Stimulated activated CD4-positive, alpha-beta T cell treated with anti-CD3 and anti-CD28 coated beads, Interleukin-1b, Interleukin-23, amount 100 ng/mL, for 1 hour (primary cell): ENCODE measurements at places on chromosomes 6 and 20.

GRCh38 chr6:117729613-117730012 lies 54.3 kb downstream of the NUS1 start:
- no peak for DNase-seq

GRCh38 chr20:48294196-48294595 lies 508.9 kb upstream of the SULF2 start:
- DNase-seq: no peak

DNA sequence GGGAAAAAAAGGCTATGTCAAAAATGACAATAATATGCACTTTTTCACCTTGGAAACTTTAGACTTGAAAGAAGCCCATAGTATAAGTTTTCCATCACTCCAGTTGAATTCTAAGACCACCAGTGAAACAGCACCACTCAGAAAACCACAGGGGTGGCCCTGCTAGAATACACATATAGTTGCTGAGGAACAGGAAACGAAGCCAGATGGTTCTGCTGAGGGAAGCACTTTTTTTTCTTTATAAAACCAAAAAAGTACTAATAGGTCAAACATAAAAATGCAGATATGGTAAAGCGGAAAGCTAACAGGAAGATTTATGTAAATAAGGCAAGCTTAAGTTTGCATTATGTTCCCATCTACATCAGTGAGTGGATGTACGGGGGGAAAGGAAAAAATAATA lies 303.9 kb downstream of the FOXC1 start:
- no peak for DNase-seq

DNA sequence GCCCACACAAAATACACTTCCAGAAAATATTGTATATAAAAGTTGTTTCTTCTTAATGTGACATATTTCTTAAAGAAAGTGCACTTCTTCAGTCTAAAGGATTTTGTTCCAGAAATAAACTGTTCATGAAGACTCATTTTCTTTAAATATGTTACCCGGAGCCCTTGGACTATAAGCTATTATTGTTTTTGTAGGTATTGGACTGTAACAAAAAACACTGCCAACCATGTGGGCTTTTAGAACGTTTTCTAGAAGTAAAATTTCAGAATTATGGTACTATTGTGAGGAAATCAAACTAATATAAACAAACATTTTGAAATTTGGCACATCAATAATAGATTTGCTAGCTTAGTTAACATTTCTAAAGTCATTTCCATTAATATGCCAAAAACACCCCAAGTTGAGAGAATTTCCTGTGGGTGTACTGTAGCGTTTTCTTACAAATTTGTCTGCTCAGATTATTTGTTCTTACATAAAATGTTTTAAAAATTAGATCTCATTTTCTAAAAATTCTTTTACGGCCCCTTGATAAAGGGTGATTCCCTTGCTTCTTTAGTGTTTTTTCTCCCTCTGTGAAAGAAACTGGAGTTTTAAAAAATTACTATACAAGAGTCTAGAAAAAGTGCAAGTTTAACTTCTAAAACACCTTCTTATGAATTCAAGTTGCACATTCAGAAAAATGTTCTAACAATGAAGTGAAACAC lies 3.4 kb downstream of the NKX2-4 start:
- no peak for DNase-seq

GRCh38 chr6:161319231-161319630 lies 45.4 kb upstream of the AGPAT4 start:
- DNase-seq: no peak

DNA sequence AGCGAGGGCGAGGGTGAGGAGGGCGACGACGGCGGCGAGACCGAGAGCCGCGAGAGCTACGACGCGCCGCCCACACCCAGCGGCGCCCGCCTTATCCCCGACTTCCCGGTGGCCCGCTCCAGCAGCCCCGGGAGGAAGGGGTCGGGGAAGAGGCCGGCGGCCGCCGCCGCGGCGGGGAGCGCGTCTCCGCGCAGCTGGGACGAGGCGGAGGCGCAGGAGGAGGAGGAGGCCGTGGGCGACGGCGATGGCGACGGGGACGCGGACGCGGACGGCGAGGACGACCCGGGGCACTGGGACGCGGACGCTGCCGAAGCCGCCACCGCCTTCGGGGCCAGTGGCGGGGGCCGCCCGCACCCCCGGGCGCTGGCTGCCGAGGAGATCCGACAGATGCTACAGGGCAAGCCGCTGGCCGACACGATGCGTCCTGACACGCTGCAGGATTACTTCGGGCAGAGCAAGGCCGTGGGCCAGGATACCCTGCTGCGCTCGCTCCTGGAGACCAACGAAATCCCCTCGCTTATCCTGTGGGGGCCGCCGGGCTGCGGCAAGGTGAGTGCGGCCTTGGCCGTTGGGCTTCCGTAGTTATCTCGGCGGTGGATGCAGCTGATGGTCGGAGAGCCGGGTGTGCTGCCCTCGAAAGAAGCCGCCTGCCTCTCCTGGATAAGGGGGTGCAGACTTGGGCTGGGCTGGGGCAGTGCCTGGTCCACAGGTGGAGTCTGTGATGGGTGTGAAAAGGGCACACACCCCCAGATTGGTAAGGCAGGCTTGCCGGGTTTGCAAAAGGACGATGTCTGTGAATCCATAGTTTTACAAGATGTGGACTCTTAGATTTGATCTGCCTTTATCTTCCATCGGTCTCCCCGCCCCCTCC lies 938 bp downstream of the WRNIP1 start:
- DNase-seq: no peak

DNA sequence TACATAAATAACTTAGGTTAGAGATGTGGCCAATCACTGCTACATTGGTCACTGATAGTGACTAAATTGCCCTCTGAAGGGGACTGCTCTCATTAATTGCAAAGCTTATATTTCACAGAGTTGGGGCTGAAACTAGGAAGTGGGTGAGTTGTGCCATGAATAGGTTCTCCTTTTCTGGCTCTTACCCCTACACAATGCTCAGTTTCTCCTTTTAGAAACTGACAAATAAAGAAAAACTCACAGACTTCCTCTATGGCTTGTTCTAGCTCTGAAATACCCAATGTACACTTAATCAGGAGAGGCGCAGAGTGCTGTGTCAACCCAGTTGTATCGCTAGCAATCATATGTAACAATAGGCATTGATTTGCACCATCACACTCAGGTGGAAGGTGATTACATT lies 41.2 kb upstream of the PROKR2 start:
- DNase-seq: no peak

GRCh38 chr20:38673725-38674091 lies 50.6 kb upstream of the SLC32A1 start:
- no peak for DNase-seq

GRCh38 chr6:2554651-2555260 lies 196.0 kb downstream of the MYLK4 start:
- no peak for DNase-seq

GRCh38 chr20:63082308-63082938 lies 75.7 kb upstream of the BHLHE23 start:
- no peak for DNase-seq

GRCh38 chr20:61129311-61129710 lies 122.8 kb upstream of the CDH4 start:
- no peak for DNase-seq

GRCh38 chr6:140071601-140072062 lies 697.2 kb upstream of the CITED2 start:
- no peak for DNase-seq

- DNase-seq: peak; percentile 32
These were observed 252.0 kb downstream of the HIVEP2 start for GRCh38 chr6:142692942-142693341.

- DNase-seq: no peak
These were observed 31.2 kb upstream of the NFATC2 start for GRCh38 chr20:51573576-51574243.

- no peak for DNase-seq
These were observed 51.2 kb upstream of the PRND start for GRCh38 chr20:4670469-4670868.

GRCh38 chr6:137033828-137034227 lies 10.9 kb downstream of the IL20RA start:
- DNase-seq: peak; percentile 5

DNA sequence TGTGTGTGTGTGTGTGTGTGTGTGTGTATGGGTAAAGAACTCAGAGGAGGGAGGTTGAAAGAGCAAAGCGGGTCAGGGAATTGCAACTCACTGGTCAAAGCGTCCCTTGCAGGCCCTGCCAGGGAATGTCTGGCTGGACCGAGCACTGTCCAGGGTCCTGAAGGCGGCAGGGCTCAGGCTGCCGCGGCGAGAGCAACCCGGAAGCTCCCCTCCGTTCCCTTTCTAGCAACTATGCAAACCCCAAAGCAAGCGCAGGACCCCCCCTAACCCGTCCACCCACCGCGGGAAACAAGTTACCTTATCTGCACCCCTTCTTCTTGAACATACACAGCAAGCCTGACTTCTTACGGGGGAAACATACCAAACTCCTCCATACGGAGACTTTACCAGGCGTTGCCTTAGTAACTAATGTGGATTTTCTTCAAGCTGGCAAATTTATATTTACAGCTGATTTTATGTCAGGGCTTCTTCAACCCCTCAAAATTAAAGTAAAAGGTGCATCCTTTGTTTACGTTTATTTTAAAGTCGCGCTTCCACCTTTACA lies 538 bp upstream of the GRM1 start:
- DNase-seq: no peak

DNA sequence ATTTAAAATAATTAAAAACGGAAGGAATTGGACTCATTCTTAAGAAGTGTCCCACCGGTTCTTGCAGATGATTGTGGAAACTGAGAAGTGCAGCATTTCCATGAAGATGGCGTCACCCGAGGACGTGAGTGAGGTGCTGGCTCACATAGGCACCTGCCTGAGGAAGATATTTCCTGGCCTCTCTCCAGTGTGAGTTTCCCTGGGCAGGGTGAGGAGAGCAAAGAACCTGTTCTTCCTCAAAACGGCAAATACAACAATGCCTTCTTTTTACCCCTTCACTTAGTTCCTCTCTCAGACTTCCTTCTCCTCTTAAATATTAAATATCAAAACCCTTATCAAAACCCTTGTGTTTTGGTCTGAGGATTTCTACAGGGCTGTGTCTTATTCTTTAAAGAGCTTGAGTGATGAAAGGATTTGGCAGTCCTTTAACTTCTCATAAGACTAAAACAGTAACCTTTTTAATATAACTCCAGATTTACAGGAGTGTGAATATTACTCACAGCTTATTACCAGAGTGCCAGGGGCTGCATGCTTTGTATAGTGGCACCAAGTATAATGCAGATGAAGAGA lies 156.3 kb downstream of the CARMIL1 start:
- DNase-seq: no peak

GRCh38 chr6:77264970-77265369 lies 198.3 kb downstream of the HTR1B start:
- DNase-seq: no peak

GRCh38 chr6:147055821-147056392 lies 148.3 kb upstream of the STXBP5 start:
- no peak for DNase-seq

- no peak for DNase-seq
These were observed 51.5 kb upstream of the EPB41L1 start for GRCh38 chr20:36102809-36103596.

DNA sequence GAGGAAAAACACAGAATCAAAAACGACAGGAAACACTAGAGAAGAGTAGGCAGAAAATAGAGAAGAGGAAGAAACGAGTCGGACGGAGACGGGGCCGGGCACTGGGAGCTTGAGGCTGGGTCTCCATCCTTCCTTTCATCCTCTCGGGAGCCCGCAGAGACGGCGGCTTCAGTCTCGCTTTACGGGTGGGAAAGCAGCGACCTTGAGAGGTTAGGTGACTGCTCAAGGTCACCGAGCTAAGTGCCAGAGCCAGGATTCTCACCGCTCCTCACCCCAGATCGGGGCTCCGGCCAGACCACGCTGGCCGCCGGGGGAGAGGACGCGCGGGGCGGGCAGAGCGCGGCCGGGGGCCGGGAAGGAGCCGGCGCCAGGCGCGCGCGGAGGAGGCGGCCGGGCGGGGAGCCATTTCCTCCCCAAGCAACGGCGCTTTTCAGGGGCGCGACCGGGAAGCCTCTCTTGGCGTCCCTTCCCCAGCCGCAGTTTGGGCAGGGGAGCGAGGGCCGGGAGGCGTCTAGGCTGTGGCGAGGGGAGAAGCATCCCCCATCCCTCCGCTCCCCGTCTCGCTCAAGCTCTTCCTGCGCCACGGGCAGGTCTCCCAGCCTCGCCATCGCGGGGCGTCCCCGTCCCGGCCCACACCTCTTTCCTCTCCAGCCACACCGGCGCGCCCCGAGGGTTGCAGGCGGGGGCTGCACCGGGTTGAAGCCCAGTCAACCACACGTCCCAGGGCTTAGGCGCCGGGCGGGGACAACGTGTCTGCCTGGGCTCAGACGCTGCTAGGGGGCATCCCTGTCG lies 24.1 kb upstream of the MAP3K7 start:
- DNase-seq: no peak

- no peak for DNase-seq
These were observed 212.6 kb downstream of the CLIC5 start for GRCh38 chr6:45803071-45803470.

DNA sequence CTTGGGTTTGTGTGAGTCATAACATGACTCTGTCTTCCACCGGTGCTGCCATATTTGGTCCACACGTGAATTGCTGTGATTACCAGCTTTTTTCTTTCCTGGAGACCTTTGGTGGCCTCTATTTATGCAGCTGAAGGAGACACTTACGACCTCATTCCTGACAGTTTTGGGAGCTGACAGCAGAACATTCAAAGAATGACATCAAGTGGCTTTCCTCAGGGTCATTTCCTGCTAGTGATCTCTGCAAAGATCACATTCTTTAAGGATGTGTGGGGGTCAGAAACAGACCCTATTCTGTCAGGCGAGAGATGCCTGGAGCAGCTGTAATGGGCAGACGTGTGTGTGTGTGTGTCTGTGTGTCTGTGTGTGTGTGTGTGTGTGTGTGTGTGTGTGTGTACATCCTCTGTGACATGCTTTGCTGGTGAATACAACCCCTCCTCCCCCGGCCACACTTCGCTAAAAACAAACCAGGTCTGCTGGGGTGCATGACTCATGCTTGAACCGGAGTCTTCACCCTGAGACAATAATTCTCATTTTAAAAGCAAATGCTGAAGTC lies 115.6 kb downstream of the TMEM170B start:
- DNase-seq: peak; percentile 21

- DNase-seq: no peak
These were observed 241.0 kb upstream of the EYS start for GRCh38 chr6:65948062-65948461.

- no peak for DNase-seq
These were observed 34.7 kb upstream of the SSTR4 start for GRCh38 chr20:23000232-23000947.

DNA sequence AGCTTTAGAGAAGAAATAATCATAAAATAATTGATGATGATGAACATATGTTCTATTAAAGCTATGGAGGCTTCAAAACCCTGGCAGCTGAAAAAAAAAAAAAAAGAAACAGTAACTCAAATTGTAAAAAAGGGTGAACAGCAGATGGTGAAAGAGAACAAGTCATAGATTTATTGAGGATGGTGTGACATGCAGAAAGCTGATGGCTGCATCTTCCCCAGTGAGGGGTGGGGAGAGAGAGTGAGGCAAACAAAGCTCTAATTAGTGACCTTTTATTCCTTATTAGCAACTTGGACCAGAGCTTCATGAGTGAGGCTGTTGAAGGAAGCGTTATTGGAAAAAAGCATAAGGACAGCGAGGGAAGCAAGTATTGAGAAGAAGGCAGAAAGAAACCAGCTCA lies 191.7 kb downstream of the EDN1 start:
- DNase-seq: no peak

DNA sequence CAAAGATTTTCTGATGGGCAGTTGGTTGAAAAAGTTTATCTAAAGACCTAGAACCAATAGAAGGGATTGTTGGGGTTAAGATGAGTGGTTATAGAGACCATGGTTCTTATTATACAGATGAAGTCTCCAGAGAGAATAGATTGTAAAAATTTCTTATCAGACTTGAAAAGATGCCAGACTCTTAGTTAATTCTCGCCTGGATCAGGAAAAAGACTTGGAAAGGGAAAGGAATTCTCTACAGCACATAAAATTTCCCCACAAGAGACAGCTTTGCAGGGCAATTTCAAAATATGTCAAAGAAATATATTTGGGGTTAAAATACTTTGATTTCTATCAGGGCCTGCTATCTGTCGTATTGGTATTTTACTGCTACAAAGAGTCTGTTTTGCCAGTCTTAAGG lies 582.6 kb downstream of the UTRN start:
- DNase-seq: no peak
